ENCODE measurements at places on chromosomes 13 and 19. TPM values are rescaled to one million over a fixed set of nuclear protein-coding genes. Genes with fewer than 3 reads are reported as not detected.

FFAR1 gene
- total RNA-seq: 0.32 TPM

P2RY11 gene
- 0.80 TPM for total RNA-seq

- no peak for DNase-seq
Observed at GRCh38 chr13:52925775-52926285, 77.4 kb upstream of the PCDH8 start.

- DNase-seq: no peak
Observed at GRCh38 chr19:9523885-9524474, 14.5 kb downstream of the ZNF426 start.

DNA sequence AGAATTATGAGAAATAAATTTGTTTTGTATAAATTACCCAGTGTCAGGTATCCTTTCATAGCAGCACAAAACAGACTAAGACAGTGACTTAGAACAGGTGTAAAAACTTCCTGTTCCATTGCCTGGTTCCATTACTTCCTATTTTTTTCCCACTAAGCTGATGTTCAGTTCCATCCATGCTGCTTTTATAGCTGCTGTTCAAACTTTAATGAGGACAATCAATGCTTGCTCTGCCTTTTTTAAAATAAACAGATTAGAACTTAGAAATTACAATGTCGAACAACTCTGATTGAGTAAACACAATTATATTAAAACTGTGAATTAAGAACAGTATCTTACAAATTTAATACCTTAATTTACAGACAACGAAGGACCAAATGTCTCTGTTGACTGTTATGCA is 818.9 kb downstream of the OLFM4 start:
- no peak for DNase-seq

GRCh38 chr13:87677043-87677495 is 5.9 kb downstream of the SLITRK5 start:
- DNase-seq: no peak

GRCh38 chr19:39705578-39706188 is 1.4 kb downstream of the LGALS14 start:
- no peak for DNase-seq

GRCh38 chr13:46982856-46983582 is 86.2 kb upstream of the HTR2A start:
- DNase-seq: peak; percentile 12

- DNase-seq: no peak
Observed at GRCh38 chr13:84352946-84353345, 470.7 kb upstream of the SLITRK1 start.

- DNase-seq: no peak
Observed at GRCh38 chr19:19615086-19615485, 3.4 kb downstream of the PBX4 start.

GRCh38 chr19:7959211-7959610 is 15.7 kb upstream of the TIMM44 start:
- no peak for DNase-seq
